ENCODE measurements at places on chromosomes 2 and 18. TPM values are rescaled to one million over a fixed set of nuclear protein-coding genes. Genes with fewer than 3 reads are reported as not detected.

The PROC gene
- total RNA-seq: not detected

The BMP10 gene
- total RNA-seq: 0.35 TPM

The GPBAR1 gene
- total RNA-seq: 2.0 TPM

GRCh38 chr2:121095257-121096080 lies 189.5 kb downstream of the TFCP2L1 start:
- DNase-seq: no peak

GRCh38 chr2:43212216-43212835 lies 14.1 kb downstream of the ZFP36L2 start:
- DNase-seq: peak; percentile 65

- DNase-seq: no peak
Measured at GRCh38 chr2:71545572-71546274, 92.4 kb downstream of the DYSF start.

GRCh38 chr18:51236225-51236624 lies 38.7 kb upstream of the MEX3C start:
- DNase-seq: no peak

All from Right ventricle myocardium inferior (tissue), 1 donor.